ENCODE measurements at places on chromosomes 16 and 17.

GRCh38 chr17:46984892-46985291 is 5.8 kb upstream of the RPRML start:
- DNase-seq = no peak

DNA sequence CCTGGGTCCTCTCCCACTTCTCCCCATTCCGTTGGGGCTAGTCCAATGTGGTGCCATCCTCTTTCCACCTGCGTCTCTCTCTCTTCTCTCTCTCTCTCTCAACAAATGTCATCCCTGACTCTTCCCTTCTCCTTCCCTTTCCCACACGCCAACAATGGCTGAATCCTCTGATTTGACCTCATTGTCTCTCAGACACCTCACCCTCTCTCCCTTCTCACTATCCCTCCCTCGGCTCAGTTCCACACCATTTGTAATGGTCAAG is 628 bp upstream of the ZNF18 start:
- no peak for DNase-seq

GRCh38 chr16:46568472-46569230 is 52.5 kb downstream of the SHCBP1 start:
- no peak for DNase-seq

DNA sequence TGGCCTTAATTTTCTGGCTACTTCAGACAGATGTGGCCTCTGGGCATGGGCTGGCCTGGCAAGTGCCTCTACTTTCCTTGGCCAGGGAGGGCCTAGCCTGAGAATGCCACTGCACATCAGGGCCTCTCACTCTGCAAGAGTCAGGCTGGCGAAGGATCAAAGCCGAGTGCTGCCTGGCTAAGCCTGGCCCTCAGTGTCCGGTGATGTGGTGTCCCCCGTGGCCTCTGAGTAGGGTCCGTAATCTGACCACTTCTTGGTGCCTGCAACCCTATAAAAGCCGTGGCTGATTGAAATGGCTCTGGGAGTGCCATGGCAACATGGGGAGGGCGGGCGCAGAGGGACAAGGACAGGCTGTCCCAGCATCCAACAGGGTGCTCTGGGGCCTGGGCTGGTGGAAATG is 30.2 kb downstream of the TBX4 start:
- no peak for DNase-seq

DNA sequence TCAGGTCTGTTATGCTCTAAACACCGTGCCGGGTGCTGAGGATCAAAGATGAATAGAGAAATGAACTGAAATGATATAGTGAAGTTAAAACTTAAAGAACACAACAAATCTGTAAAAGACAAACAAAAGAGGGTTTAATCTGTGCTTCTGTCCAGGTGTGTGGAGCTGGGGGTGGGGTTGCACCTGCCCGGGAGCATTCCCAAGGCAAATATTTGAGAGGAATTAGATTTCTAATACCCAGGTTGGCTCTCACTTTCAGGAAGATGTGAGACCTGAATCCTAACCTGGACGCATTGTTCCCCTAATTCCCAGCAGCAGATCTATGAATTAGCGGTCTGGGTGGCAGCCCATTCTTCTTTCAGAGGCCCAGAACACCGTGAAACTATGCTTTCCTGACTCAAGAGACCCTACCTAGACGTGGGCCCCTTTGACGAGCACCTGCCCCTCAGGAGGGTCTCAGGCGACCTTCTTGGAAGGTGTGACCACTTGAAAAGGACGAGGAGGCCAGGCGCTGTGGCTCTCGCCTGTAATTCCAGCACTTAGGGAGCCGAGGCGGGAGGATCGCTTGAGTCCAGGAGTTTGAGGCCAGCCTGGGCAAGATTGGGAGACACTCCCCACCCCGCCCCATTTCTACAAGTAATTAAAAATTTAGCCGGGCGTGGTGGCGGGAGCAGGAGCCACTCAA is 677 bp upstream of the RANGRF start:
- DNase-seq = no peak

DNA sequence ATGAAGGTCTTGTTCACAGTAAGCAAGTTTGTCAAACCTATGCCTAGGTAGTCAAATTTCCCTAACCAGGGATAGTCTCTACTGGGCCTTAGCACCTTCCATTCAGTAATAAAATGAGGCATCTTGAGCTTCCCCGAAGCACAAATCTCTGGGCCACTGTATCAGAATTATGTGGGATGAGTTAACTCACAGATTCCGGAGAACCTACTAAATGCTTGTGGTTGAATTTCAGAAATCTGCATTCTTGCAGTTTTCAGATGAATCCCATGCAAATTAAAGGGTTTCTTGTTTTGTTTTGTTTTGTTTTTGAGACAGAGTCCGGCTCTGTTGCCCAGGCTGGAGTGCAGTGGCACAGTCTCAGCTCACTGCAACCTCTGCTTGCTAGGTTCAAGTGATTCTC is 478.8 kb upstream of the HSBP1 start:
- no peak for DNase-seq

- DNase-seq = no peak
These were observed 229.6 kb downstream of the MRTFB start for GRCh38 chr16:14300705-14301168.

- no peak for DNase-seq
These were observed 172.5 kb downstream of the RPTOR start for GRCh38 chr17:80716986-80717719.

DNA sequence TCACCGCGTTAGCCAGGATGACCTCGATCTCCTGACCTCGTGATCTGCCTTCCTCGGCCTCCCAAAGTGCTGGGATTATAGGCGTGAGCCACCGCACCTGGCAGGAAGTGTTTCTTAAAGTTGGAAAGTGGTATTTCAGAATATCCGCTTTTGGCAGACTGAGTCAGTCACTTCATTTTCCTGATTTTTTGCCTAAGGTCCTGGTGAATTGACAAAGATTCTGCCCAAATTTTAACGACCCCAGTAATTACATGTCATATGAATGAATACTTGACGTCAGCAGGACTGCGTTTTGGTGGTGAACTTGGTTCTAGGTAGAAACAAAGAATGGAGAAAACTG is 4.5 kb upstream of the BRCA1 start:
- DNase-seq = no peak

DNA sequence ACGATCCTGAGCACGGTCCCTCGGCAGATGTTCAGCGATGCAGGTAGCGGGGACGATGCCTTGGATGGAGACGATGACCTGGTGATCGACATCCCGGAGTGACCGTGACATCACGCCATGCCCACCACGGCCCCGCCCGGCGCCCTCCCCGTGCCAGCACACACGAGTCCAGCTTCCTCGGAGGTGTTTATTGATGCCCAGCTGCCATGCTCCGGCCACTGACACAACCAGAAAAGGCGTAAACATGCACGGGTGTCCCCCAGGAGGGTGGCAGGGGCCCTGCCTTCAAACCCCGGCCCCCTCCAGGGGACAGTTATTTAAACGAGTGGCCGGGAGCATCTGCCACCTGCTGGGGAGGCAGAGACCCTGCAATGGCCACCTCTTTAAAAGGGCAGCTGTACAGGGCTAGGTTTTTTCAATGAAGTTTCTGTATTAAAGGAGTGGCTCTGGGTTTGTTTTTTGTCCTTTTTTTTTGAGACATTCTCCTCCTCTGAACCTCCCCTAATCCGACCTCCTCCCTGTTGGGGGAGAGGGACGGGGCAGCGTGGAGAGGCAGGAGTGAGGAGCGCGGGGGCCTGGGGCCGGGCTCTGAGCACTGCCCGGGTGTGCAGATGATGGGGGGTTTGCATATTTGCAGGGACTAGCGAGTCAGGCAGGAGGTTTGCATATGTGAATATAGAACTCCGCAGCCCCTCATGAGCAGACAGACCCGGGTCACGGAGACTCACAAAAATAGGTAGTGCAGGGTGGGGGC is 5.3 kb downstream of the DOC2A start:
- DNase-seq = no peak

- DNase-seq = no peak
These were observed 115.3 kb downstream of the SLC39A11 start for GRCh38 chr17:72976971-72977770.

DNA sequence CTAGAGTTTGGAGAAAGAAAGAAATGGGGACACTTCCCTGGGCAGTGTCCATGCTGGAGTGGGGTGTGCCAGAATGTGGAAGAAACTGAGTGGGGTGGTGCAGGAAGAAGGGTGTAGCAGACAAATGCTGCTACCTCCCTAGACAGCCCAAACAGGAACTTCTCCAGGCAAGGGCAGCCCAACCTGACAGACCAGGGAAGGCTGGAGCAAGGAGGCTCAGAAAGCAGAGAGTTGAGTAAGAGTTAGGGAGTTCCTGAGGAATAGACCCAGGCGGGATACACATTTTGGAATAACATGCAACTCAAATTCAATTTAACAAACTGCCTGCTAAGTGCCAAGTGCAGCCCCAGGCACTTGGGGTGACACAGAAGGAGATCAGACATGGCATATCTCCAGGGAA is 1.0 kb upstream of the MYO18A start:
- DNase-seq = no peak

GRCh38 chr17:66915792-66916191 is 48.7 kb upstream of the CACNG4 start:
- DNase-seq = no peak

DNA sequence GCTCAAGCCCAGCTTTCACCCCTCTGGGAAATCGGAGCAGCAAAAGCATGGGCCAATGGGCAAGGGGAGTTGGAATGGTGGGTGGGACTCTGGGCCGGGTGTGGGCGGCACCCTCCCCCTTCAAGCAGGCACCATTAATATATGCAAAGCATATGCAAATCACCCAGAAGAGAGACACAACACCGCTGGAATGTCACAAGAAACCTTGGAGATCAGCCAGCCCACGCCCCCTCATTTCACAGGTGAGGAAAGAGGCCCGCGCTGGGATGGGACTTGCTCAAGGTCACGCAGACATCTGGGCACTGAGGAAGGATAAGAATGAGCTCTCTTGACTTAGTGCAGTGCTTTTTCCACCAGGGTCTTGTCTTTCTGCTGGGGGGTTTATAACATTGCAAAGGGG is 4.8 kb downstream of the SRCIN1 start:
- no peak for DNase-seq

GRCh38 chr17:48756830-48757251 is 28.3 kb upstream of the HOXB13 start:
- no peak for DNase-seq

GRCh38 chr17:8212312-8213180 is 2.2 kb upstream of the AURKB start:
- no peak for DNase-seq

DNA sequence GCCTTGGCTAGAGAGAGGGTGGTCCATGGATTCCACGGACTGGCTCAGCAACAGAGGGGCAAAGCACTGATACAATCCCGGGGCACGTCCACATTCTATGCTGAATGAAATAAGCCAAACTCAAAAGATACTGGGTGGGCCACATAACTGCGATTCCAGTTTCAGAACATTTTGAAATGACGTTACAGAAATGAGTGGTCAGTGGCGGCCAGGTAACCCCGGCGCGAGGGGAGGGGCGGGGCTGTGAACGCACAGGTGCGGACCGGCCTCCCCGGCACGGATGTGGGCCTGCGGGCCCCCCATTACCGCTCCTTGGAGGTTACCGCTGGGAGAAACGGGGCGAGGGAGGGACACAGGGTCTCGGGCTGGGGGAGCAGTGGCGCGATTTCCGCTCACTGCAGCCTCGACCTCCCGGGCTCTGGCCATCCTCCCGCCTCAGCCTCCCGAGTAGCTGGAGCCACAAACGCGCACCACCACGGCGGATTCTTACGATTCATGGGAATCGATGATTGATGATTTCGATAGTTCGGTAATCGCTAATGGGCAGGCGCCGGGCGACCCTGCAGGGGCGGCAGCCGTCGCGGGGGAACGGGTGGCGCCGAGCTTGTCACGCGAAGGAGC is 559 bp downstream of the MVD start:
- DNase-seq = no peak

DNA sequence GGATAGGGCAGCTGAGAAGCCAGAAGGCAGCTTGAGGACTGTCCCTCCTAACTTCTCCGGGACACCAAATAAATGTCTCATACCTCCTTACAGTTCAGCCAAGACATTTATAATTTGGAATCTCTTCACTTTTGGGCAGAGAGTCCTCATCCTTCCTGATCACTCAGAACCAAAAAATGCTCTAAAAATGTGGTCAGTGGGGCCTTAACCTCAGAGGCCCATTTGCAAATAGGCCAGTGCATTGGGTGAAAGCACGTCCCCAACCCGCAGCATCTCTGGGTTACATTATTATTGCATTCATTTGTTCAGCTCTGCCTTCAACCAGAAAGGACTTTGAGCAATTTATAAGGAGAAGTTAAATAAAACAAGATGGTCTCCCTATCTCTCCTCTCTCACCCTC is 112.4 kb upstream of the IRX3 start:
- DNase-seq = no peak

DNA sequence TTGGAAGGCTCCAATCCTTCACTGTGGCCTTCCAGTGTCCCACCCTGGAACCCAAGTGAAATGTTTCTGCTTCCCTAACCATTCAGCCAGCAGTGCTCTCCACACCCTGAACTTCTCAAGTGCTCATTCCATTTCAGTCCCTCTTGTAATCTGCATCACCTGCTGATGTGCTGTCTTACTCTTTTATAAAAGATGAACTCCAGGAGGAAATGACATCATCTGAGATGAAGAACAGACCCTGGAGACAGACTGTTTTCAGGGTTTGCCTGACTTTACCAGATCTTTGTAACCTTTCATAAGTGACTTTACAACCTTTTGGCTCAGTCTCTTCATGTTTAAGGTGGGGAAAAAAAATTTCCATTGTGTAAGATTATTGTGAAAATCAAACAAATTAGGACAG is 61.3 kb downstream of the CNTNAP4 start:
- DNase-seq = no peak

GRCh38 chr16:85783441-85783840 is 15.9 kb downstream of the EMC8 start:
- DNase-seq = no peak

DNA sequence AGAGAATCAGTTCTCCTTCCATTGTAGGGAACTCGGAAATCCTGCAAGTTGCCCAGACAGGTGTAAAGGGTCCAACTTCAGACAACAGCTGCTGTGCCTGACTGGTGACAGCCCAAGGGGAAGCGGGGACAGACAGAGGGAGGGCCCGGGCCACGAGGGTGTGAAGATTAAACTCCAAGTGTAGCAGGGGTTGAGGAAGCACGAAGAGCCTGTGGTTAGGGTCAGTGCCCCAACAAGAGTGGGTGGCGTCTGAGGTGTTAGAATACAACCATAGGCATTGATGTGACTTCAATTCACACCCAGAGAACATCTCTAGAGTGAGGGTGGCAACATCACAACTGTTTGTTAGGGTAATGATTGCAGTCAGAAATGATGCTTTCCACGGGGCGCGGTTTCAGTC is 39.1 kb downstream of the ASPA start:
- no peak for DNase-seq

GRCh38 chr17:7636163-7636562 is 6.2 kb downstream of the SHBG start:
- no peak for DNase-seq

- DNase-seq = no peak
These were observed 29.3 kb upstream of the ST6GALNAC1 start for GRCh38 chr17:76672892-76673291.

GRCh38 chr16:71537643-71538042 is 11.4 kb downstream of the CHST4 start:
- DNase-seq = no peak

- no peak for DNase-seq
These were observed 31.0 kb downstream of the CTCF start for GRCh38 chr16:67593288-67593687.

GRCh38 chr17:65856865-65857264 is 295.4 kb upstream of the AXIN2 start:
- DNase-seq = no peak
